ENCODE measurements at places on chromosomes 7 and 10.

DNA sequence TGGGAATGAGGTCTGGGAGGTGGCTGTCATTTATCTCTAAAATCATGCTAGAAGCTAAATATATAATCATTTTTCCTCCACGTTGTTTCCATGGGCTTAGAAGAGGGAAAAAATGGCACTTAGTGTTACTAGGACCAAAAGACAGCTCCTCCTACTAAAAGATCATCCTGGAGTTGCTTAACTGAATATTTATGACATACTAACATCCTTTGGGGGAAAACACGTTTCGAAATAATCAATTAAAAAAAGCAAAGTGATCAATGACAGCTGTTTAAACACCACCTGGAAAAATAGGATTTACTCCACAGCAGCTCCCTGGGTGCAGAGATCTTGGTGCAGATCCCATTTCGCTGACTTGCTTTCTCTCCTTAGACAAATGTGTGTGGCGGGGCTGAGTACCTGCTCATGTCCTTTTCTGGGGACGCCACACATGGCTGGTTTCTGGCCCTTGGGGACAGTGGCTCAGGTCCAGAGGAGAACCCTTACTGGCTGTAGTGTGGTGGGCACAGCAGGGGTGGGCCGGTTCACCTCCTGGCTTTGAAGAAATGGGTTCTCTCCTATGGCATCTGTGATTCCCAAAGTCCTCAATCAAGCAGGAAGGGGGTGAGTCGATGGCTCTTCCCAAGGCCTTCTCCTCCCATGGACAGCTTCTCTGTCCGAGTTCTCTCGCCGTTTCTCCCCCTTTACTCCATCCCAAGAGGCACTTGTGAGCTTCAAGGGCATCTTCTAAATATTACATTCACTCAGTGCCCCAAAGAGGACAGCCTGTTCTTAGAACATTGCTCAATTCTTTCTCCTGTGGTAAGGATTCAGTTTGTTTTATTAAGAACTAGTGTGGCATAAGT is 156.4 kb upstream of the KLF14 start:
- no peak for DNase-seq

DNA sequence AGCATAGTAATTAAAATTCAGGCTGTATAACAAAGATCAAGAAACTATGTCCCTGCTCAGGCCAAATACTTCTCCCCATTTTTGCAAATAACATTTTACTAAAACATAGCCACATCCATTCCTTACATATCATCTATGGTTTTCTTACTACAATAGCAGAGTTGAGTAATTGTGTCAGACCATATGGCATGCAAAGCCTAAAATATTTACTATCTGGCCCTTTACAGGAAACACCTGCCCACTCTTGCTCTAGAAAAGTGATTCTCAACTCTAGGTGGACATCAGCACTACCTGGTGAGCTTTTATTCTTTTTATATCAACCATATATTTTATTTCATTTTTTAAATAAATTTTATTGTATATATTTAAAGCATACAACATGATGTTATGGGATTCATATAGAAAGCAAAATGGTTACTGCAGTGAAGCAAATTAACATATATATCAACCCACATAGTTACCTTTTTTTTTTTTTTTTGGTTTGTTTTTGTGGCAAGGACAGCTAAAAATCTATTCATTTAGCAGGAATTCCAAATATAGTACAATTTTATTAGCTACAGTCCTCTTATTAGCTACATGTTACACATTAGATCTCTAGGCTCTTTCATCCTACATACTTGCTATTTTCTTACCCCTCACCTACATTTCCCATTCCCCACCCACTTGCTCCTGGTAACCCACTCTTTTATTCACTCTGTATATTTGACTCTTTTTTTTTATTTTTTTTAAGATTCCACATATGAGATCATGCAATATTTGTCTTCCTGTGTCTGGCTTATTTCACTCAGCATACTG is 19.6 kb downstream of the ABI1 start:
- no peak for DNase-seq

DNA sequence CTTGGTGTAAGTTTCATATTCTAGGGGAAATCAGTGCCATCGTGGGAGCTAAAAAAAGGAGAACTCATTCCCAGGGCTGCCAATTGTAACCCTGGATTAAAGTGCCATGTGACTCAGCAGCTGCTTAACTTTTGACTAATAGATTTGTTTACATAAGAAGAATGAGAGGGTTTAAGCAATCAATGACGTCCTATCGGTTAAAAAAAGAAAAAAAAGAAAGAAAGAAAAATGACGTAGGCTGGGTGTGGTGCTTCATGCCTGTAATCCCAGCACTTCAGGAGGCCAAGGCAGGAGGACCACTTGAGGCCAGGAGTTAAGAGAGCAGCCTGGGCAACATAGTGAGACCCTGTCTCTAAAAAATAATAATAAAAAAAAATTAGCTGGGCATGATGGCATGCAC is 116.2 kb upstream of the AFAP1L2 start:
- DNase-seq, result no peak

DNA sequence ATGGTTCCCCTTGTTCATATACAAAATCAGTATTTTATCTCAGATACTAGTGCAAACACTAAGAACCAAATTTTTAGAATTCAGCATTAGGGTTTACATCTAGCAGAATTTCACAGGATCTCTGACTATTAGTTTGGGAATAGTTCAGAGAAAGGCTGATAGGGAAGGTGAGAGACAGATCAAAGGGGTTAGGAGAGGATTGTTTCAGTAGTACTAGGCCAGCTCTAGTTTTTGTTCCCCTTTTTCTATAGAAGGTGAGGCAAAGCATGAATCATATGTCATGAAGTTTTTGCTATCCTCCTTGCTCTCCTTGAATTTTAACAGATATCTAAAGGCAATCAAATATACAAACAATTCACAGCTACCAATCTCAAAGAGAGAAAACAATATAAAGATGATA is 26.1 kb upstream of the CTNNA3 start:
- no peak for DNase-seq

DNA sequence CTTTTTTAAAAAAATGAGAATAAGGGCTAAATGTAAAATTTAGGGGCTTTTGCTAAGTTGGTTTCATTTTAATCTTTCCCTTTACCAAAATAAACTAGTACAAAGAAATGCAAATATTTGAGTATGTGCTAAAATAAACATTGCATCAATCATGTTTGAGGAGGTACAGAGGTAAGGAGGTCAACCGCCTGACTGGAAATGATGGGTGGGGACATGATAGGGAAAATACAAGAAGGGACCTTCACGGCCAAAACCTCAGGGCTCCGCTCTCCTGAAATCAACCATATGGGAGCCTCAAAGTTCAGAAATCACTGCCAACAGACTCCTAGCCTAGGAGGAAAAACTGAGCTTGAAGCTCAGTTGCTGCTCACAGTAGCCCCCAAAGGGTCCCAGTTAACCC is 207.6 kb downstream of the AHR start:
- no peak for DNase-seq

DNA sequence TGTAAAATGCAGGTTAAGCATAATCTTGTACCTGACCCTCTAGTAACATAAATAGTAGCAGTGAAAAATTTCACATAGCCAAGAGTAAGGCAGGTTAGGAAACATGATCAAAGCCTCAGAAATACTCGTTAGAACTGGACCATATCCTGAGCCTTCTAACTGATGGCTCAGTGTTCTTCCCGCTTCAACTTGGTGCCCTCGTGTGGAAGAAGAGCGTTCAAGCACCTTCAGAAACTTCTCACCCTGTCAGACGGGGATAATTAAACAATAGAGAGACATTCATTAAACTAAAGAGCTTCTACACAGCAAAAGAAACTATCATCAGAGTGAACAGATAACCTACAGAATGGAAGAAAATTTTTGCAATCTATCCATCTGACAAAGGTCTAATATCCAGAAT is 124.5 kb downstream of the MYOF start:
- DNase-seq, result no peak

- DNase-seq, result no peak
Observed at GRCh38 chr7:122046402-122046801, 97.6 kb downstream of the AASS start.

GRCh38 chr10:49593998-49594397 is 16.1 kb upstream of the SLC18A3 start:
- DNase-seq, result no peak

- peak; percentile 62 for DNase-seq
Observed at GRCh38 chr7:151038951-151039849, 9.1 kb upstream of the ASIC3 start.

DNA sequence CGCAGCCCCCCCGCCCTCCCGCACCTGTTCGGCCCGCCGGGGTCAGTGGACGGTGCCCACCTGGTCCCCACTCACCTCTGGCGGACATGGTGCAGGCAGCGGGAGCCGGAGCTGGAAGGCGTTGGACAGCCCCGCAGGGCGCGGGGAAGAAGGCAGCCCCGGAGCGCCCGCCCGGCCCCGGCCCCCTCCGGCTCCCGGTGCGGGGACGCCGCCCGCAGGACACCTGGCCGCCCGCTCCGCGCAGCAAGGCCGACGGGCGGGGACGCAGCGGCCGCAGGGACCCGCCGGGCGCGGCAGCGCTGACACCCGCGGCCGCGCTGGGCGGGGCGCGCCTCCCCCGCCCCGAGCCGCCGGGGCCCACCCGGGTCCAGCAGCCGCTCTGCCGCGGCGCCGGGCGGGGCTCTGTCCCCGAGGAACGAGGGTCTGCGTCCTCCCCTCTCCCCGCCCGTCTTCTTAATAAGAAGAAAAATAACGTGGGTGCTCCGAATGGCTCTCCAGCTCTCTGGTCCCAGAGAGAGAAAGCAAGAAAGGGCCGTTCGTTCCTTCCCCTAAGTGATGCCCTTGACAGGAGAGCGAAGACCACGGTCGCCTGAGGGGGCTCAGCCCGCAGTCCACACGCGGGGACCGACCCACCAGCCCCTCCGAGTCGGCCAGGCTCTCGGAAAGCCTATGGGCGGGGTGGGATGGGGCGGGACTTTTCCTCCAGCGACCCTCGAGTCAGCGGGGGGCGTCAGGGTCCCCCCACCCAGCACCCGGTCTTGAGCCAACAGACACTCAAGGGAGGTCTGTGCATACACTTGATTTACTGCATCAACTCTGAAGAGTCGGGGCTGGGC is 53.4 kb upstream of the FHIP2A start:
- peak; percentile 55 for DNase-seq

GRCh38 chr10:133457100-133457841 is 3.5 kb downstream of the SCART1 start:
- no peak for DNase-seq

DNA sequence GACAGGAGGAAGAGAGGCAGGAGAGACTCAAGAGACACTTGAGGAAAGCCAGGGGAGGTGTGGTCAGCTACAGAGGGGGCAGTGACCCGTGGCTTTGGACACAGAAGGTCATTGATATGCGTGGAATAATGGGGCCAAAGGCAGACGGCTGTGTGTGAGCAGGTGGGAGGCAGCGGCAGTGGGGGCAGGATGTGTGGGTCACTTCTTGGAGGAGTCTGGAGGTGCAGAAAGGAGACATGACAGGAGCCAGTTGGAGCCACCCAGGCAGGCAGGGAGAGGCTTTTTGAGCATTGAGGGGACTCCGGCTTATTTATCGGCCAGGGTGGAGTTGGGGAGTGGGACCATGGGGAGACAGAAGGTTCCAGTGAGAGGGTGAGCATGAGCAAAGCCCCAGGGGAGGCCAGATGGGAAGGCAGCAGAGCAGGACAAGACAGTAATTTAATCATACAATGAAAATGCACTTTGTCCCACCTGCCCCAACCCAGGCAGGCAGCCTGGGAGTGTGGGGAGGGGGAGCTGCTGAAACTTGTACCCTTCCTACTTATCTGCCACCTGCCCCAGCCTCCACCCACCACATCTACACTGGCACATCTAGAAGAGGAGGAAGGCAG is 5.0 kb downstream of the LDB3 start:
- no peak for DNase-seq

DNA sequence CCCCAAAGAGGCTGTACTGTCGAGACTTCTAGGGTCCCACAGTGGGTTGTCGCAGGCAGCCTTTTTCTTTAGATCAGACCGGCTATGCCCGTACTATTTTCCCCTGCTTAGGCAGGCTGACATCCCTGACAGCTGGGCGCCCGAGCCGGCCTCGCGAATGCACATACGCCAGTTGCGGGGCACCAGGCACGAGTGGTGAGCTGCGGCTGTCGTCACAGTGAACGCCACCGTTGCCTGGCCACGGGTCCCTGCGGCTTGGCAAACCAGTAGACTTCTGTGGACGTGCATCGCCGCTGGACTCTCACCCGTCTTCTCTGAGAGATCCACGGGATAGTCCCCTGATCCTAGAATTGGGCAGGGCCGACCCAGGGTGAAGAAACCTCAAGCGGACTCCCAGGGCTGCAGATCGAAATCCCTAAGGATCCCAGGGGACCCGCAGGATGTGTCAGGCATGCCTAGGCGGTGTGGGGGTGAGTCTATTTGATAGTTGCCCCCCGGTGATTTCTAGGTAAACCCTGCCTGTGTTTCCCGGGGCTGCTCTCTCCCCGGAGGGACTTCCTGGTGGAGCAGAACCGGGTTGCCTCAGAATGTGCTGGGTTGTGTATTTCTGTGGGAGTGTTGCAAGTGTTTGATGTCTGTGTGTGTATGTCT is 33.0 kb upstream of the ZNF273 start:
- peak; percentile 15 for DNase-seq

DNA sequence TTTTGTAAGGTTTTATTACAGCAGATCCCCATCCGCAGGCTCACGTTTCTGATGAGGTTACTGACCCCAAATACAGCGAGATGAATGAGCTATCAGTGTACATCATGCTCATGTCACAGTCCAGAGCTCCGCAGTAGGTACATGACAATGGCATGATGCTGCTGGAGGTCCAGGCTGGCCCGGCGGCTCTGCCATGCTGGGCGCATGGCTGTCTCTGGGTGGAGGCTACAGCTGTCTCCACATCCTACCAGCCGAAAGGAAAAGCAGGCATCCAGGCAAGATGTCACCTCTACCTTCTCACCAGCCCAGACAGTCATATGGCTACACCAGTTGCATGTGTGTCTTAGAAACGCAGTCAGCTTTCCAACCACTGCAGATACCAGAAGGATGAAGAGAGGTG is 90.9 kb upstream of the RNF32 start:
- DNase-seq, result no peak

GRCh38 chr10:99761365-99761764 is 21.1 kb upstream of the ABCC2 start:
- no peak for DNase-seq

- DNase-seq, result no peak
Observed at GRCh38 chr10:114266521-114266920, 27.5 kb downstream of the VWA2 start.

Data from frontal cortex (tissue), 4 donors.